D721Med (cell line): ENCODE measurements at places on chromosomes 1 and 21.

DNA sequence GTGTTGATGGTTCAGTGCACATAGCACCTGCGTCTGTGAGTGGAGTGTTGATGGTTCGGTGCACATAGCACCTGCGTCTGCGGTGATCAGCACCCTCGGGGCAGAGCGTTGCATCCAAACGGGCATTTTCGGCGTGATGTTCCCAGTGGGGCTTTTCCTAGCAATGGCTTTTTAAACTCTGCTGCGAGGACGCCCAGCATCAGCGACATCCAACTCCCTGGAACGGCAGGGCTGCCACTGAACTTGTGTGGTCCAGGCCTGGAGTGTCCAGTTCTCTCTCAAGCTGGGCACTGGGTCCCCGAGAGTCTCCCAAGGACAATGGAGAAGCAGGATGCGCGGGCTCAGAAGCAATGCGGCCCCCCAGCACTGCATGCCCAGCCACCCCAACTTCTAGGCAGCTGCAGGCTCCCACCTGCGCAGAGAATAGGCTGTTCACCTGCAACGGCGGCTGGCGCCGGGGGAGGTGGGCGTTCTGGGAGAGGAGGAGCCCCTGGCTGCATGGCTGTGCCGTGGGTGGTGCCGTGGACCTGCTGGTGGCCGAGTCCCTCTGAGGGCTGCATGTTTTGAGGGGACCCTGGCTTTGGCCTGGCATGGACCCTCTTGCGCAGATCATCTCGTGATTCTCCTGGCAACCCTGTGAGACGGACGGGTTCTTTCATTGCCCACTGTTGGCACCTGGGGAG is 10.1 kb upstream of the C1orf174 start:
- no peak for DNase-seq

DNA sequence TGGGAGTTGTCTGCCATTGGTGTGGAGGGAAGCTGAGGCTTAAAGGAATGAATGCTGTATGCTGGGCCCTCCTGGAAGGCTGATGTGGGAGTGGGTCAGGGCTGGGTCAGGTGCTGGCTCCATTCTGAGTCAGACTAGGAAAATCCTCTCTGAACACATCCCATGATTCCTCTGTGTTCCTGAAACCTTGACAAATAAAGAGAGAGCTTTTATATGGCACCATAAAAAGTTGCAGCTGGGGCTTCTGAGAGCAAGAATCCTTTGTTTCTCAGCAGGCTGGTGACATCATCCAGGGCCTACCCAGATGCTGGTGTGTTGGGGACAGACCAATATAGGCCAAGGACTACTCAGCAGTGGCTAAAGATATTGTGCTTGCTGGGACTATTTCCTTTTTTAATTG is 27.8 kb upstream of the NFASC start:
- no peak for DNase-seq

DNA sequence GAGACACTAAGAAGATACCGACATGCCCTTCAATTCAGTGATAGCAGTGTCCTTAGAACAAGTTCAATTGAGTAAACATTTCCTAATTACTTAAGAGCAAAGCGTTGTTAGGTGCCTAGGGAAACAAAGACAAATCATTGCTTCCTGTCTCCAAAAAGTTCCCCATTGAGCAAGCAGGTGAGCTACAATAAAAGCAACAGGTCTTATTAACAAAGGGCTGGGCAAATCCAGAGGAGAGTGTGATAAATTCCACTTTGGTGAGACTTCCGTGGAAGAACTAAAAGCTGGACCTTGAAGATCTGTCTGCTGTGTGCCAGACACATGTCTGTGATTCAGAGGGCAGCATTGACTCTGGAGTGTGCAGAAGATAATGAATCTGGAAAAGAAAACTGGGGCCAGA is 1.9 kb upstream of the TUT4 start:
- no peak for DNase-seq

DNA sequence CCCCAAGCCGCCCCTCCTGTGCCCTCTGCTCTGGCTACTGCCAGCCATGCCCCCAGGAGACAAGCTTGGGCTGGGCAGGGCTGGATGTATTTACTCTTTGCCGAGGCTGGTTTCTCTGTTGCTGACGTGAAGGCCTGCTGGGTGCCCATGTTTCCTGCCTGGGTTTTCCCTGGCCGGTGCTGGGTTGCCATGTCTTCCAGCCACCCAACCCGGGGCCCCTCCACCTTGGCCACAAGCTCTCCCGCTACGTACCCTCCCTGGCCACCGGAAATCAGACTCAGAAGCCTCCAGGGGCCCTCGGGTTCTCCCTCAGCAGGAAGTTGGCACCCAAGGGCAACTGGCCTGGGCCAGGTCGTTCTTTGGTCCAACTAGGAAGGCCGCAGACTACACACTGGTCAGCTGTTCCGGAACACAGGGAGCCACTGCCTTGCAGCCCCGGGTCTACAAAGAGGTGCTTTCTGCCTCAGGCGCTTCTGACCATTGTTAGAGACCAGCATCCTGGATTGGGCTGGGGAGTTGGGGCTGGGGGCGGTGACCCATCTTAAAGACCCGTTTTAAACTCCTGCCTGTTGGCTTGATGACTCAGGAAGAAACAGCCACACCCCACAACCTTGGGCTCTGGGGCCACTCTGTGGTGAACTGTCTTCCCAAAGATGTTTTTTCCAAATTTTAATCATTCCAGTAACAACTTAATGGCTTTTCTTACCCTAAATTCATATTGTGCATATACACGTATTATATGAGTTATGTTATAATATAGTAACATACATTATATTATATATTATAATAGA is 71.2 kb upstream of the RUNX3 start:
- no peak for DNase-seq

DNA sequence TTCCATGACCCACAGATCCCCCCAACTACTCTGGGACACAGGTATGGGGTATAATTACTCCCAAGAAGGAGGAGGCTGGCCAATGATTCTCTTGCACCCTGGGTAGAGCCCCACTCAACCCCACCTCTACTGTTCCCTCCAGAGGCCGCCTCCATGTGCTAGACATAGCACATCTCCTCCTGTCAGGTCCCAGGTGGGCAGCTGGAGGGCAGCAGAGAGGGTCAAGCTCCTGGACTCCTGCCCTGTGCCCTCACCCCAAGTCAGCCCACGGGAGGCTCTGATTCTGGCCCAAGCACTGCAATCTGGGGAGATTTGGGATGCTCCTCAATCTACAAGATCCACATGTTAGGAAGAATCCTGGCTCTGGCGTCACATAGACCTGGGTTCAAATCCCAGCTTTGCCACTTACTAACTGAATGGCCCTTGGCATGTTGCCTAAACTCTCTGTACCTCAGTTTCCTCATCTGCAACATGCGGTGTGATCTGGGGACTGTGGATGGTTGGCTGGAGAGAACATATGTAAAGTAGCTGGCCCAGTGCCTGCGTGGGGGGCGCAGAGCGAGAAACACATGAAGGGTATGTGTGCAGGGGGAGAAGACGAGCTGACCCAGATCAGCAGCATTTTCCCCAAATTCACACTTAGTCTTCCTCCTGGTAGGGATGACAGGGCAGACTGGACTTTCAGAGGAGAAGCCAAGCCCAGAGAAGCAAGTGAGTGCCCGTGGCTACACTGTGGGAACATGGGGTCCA is 23.2 kb downstream of the TNNT2 start:
- no peak for DNase-seq

DNA sequence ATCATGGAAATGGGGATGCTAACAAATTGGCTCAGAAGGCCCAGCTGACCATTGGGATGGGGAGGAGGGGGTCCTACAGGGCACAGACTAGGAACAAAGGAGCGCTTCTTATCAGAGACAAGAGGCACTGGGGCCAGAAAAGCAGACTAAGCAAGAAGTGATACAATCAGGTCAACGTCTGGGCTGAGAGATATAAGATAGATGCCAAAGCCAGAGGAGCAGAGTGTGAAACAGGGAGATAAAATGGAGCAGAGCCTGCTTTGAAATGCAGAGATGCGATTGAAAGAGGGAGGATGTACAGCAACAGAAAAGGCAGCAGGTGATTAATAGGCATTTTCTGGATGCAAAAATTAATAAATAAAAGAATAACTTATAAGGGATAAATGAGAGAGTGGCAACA is 127.5 kb upstream of the SAMSN1 start:
- no peak for DNase-seq

- no peak for DNase-seq
Observed at GRCh38 chr21:27820342-27820741, 853.5 kb upstream of the ADAMTS5 start.

DNA sequence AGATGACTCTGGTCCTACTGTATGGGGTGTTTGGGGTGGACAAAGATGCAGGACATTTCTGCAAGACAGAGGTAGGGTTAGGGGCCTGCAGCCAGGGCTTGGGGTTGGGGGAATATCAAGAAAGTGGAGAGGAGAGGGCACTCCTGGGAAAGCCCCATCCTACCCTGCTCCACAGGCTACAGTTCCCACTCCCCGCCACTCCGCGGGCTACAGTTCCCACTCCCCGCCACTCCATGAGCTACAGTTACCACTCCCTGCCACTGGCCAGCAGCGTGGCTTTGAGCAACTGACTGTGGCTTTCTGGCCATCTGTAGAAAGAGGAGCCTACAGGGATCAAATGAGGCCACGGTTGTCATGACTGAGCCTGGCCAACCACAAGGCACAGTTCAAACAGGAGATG is 93.8 kb upstream of the GRIK3 start:
- no peak for DNase-seq

DNA sequence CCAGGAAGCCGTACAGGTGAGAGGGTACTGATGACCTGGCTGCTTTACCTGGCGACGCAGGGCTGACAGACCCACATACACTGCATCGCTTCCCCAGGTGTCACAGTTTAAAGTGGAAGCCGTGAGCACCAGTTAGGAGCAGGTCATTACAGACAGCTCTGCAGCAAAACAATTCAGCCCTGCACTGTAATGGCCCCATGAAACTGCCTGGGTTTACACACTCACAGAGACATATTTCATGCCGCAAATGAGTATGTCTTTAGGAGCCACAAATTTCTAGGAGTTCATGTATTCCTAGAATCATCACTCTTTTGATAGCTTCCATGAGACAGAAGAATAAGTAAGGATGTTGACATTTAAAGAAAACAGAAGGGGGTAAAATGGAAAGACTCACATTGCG is 723.1 kb downstream of the MATN1 start:
- DNase-seq: no peak

DNA sequence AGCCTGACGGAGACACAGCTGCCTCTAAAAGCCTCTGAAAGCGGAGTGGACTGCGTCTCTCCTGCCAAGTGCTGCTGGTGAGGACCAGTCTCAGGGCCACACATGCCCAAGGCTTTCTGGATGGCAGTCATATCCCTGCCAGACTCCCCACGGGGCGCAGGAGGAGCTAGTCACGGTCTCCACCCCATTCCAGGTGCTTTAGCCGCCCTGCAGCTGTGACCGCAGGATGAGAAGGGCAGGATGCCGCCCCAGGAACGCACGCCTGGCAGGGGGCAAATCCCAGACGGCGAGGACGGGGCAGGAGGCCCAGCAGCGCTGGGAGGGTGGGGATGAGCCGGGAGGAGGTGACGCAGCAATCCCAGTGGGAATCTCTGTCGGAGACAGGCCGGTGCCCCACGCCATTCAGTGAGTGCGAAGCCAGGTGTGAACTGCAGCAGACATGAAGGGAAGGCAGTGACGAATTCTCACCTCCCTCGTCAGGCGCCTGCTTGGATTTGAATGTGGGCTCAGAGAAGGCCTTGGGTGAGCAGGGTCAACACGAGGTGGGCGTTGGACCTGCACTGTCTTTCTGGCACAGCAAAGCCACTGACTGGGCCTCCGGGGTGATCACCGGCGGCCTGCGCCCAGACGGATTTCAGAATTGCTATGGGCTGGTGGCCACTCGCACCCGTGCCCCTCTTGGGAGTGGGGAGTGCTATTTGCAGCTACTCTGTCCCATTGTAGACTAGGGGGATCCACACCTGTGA is 38.5 kb upstream of the SLC19A1 start:
- DNase-seq: no peak

GRCh38 chr1:1204998-1205768 is 1.2 kb downstream of the TNFRSF18 start:
- no peak for DNase-seq

DNA sequence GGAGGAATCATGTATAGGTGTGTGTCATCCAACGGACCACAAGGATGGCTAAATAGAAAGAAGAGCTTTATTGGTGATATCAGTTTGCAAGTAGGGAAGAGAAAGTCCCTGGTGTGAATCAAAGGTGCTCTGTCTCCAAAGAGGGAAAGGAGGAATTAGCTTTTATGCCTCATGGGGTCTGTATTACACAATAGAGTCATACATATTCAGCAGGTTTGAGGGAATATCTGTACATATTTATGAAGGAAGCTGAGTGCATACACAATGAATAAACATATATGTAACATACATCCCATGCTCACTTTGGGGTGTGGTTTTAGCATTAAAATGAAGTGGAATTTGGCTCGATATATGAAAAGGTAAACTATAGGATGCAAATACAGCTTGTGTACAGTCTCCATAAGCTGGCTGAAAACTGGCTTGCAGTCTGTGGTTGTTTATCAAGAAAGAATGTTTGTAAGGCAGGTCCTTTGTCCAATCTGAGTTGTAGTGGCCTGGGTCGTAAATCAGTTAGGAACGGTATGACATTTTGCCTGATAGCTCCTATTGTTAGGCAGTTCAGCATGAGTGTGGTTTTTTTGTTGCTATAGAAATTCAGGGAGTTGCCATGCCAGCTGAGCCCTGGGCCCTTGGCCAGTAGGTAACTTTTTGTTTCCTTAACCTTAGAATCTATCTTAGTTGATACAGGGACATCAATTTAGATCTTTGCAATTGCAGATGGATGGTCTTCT is 198.0 kb upstream of the ZP4 start:
- no peak for DNase-seq

DNA sequence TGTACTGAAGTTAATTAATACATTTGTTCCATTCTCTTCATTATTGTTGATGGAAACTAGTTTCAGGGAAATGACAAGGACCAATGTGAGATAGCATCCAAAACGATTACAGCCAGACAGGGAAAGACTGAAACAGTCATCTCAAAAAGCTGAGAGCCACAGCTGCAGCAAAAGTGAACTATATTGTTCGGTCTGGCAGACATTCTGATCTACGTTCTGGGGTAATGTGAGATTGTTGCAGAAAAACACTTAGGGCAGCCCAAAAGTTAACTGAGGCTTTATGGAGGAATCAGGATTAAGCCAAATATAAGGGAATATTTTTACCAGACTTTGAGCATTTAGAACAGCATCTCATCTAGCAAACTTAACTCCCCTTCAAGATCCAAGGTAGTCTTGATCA is 112.9 kb downstream of the LRRC40 start:
- DNase-seq: no peak

DNA sequence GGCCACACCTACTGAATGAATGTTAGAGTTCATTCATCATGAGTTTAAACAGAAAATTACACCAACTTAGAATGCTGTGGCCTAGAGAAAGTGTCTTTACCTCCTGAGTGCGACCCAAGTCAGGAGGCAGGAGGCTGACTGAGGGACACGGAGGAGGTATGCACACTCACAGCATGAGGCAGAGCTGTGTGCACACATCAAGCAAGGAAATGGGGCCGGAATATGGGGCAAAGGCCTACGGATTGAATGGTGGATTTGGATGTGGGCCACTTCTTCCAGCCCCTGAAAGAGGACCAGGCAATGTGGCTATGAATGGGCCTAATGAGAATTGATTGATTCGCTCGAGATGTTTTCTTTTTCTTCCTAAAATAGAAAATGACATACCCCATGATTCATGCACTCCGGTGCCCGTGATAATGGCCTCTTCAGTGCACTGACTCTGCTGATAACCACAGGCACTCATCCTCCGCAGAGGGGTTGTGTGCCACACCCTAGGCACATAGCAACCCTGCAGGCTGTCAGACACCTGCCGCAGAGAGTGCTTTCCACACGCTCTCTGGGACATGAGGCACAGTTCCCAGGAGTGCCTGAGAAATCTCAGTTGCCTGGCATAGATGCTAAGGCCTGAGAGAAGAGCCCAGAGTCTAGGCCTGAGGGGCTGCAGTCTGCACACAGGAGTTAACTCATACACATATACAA is 155.5 kb downstream of the GLUL start:
- no peak for DNase-seq

- no peak for DNase-seq
Observed at GRCh38 chr1:18970762-18971161, 14.3 kb upstream of the IFFO2 start.
